Stimulated activated CD8-positive, alpha-beta memory T cell treated with anti-CD3 and anti-CD28 coated beads, Interleukin-15, amount 100 ng/mL, for 48 hours (primary cell): ENCODE measurements at places on chromosomes 1 and 21.
A peak's percentile ranks its signal among the peaks of the same experiment; 100 is the strongest.

- DNase-seq = no peak
These were observed 61.3 kb upstream of the WDR26 start for GRCh38 chr1:224495866-224496265.

- DNase-seq = no peak
These were observed 11.0 kb upstream of the CDK18 start for GRCh38 chr1:205493241-205494085.

- DNase-seq = no peak
These were observed 51.6 kb upstream of the ITPKB start for GRCh38 chr1:226790545-226791181.

- DNase-seq = no peak
These were observed 102.4 kb downstream of the CACHD1 start for GRCh38 chr1:64572222-64572900.

- DNase-seq = no peak
These were observed 1.9 kb upstream of the ARID1A start for GRCh38 chr1:26693599-26694572.

DNA sequence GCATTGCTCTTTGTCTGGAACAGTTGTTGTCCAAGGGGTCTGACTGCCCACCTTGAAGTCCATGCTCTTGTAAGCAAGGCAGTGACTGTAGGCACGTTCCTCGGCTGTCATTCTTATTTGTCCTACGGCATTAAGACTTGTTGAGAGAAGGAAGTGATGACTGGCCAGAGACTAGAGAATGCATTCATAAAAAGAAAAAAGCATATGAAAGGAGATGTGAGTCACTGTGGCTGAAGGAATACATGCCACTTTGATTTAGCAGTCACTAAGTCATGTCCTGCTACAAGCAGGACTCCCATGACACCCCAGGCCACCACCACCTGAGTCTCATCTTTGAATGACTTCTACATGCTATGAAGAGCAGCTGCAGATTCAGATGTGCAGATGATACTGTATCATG lies 50.5 kb downstream of the CNN3 start:
- no peak for DNase-seq

- DNase-seq = no peak
These were observed 126.8 kb downstream of the HIVEP3 start for GRCh38 chr1:41791667-41792484.

DNA sequence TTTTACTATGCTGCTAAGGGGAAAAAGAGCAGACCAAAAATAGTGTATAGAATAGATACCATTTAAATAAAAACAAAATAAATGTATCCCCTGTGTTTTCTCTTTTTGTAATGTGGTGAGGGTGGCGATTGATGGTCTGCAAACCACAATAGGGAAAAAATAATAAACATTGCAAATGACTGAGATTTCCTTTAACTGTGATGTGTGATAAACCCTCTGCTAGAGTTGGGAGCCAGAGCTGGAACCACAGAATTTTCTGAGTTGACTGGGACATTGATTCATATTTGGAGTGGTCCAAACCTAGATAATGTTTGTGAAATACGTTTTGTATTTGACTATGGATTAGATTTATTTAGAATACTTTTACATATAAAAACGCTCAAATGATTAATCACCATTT lies 70.6 kb upstream of the PTGFR start:
- no peak for DNase-seq

DNA sequence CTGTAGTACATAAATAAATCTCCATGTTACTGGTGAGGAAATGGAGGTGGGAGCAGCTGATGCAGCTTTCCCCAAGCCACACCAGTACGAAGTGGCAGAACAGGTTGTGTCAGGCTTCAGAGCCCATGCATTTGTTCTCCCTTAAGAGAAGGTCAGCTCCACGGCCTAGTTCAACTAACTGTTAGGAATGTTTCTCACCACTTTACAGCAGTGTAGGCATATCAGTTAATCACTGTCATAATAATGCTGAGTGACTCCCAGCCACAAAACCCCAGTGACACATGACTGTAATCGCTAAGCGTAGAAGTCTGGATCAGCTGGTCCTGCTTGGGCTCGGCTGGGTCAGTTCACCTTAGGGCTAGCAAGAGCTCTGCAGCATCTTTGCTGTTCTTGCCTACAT lies 90.4 kb downstream of the VPS26C start:
- DNase-seq = no peak

- peak; percentile 6 for DNase-seq
These were observed 81.9 kb upstream of the HAO2 start for GRCh38 chr1:119286587-119287181.

DNA sequence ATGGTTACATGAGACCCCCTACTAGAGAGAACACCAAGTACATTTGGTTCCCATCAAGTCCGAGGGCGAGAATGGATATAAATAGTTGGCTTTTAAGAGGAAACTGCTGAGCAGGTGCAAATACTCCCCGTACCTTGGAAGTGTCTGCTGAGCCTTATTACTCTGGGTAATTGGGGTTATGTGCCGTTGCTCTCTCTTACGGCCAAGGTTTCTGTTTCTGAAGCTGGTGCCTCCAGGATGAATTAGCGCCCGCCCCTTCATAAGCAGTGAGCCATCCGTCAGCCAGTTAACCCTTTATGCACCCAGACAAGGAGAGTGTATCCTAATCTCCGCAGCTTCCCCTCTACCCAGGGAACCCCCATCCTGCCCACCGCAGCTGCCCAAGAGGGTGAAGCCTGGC lies 90.4 kb upstream of the AJAP1 start:
- no peak for DNase-seq

GRCh38 chr21:25885405-25885804 lies 150.6 kb downstream of the GABPA start:
- DNase-seq = no peak

- DNase-seq = no peak
These were observed 7.6 kb upstream of the PLEKHO1 start for GRCh38 chr1:150142083-150142482.

DNA sequence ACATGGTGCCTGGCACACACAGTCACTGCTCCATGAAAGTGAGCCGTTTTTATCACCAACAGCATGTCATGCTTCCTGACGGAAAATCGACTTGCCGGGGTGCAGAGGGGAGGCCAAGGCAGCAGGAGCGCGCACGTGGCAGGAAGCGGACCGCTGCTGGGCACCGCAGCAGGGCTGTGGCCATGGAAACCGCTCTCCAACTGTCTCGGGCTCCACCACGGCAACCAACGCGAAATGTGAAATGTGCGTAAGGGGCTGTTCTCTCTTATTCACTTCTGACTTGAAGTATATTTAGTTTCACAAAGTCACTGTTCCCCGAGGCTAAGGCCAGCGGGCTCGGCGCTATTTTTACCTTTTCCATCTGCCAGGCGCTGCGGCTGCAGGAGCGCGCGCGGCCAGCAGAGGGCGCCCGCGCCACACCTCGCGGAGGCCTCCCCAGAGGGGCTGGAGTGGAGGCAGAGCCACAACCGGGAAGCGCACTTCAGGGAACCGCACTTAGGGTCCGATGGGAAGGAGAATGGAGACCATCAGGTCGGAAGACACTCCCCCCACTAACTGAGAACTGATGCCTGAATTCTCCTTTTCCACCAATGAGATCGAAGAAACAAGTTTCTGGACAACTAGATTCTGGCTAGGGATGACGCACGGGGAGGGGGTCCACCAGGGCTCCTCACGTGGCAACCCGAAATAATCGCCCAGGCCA lies 19.7 kb downstream of the RCC2 start:
- peak; percentile 48 for DNase-seq

- no peak for DNase-seq
These were observed 17.3 kb upstream of the GPR157 start for GRCh38 chr1:9146156-9146555.

- no peak for DNase-seq
These were observed 312.1 kb downstream of the BACH1 start for GRCh38 chr21:29610779-29611360.
